ENCODE measurements at places on chromosomes 5 and 9.
A peak's percentile ranks its signal among the peaks of the same experiment; 100 is the strongest.

DNA sequence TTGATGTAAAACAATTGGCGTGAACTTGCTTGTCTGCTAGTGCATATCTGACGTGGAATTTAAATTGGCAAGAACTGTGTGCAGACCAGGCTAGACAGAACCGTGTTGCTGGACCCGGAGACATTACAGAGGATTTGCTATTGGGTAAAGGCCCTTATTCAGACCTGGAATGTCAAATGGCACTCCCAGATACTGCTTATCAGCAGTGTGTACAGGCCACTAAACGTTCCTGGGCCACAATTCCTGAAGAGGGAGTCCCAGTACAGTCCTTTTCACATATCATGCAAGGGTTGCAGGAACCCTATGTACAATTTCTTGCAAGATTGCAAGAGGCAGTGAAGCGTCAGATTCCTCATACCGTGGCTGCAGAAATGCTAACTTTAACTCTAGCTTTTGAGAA lies 13.5 kb upstream of the MCCC2 start:
- DNase-seq: no peak

DNA sequence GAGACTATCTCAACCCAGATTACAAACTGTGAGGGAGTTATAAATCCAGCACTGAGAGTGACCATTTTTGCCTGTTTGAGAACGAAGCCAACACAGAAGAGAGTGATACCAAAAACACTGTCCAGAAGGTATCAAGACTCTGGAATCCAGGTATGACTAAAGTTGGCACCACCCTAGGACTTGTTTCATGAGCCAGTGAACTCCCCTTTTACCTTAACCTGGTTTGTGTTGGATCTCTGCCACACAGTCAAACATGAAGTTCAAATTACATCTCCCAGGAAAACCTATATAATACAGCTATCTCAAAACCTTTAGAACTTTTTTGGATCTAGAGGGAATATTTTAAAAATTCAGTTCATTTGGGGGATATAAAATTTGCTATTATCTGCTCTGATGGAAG lies 11.4 kb downstream of the ZBTB5 start:
- no peak for DNase-seq

DNA sequence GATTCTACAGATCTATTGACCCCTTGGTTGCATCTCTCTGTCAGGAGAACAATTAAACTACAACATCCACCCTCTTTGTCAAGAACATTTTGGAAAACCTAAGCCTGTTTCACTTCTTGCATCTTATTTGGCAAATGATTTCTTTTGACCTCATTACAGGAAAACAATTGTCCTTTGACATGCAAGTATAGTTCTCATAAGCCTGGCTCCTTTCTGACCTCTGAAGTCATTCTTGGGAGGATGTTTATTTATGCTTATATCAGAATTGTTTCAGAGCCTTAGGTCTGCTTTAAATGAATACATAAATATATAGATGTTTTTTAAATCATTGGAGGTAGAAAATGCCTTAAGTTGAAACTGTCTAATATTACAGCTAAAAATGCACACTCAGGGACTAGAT lies 361.3 kb upstream of the PTGER4 start:
- DNase-seq: no peak

DNA sequence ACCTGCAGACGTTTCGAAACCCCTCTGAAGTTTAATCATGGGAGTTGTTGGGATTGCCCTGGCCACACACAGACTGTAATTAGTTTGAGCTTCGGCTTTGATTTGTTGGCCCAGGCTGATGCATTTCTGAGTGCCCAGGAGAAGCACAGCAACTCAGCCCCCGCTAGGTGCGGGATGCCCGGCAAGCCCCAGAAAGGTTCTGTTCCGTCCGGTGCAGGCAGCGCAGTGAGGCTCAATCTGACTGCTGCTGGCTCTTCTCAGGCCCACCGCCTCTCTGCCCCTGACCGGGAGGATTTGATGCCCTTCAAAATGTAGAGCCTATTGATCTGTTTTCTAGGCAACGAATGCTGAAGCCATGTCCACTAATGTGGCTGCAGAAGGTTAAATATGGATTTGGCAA lies 73.4 kb upstream of the TAF11L2 start:
- DNase-seq: no peak

DNA sequence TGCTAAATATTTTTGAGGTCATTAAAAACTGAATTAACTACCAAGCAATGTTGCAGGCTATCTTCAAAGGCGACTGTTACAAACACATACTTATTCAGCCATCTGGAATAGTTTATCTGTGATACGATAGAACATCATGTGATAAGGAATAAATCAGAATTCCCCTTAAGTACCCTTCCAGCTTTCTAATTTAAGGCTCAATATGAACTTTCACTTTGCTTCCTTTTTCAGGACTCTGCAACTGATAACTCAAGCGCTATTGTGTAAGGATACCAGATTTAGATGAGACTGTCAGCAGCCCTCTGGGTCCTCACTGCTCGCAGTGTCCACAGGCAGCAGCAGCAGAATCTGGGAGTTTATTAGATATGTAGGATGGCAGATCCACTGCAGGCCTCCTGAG lies 416.3 kb downstream of the SPATA31D1 start:
- DNase-seq: no peak

DNA sequence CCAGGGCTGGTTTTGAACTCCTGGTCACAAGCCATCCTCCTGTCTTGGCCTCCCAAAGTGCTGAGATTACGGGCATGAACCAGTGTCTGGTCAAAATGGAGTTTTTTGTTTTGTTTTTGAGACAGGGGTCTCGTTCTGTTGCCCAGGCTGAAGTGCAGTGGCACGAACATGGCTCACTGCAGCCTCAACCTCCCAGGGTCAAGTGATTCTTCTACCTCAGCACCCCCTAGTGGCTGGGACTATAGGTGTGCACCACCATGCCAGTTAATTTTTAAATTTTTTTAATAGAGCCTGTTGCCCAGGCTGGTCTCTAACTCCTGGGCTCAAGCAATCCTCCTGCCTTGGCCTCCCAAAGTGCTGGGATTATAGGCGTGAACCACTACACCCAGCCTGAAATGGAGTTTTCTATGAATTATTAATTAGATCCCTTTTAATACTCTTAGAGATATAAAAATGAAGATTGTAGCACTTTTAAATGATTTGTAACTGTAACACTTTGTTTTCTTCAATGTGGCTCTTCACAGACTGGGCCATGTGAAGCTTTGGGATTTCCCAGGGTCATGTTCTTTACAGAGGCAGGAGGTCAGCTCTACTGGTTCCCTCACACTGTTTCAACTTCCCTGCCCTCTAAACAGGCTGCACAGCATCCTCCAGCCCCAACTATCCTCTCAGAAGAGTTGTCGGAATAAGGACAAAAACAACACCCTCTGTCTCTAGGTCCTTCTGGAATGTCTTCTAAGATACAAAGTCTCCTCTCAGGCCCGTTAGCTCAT lies 32.7 kb upstream of the SPARC start:
- no peak for DNase-seq

GRCh38 chr9:93058355-93059010 lies at the start of gene SUSD3:
Gene SUSD3, plus strand, starts transcription at chr9:93058701. Its CDS starts 42 bp downstream, at chr9:93058743.
- DNase-seq: no peak

- no peak for DNase-seq
These were observed 435.7 kb downstream of the PLK2 start for GRCh38 chr5:58024151-58024550.

DNA sequence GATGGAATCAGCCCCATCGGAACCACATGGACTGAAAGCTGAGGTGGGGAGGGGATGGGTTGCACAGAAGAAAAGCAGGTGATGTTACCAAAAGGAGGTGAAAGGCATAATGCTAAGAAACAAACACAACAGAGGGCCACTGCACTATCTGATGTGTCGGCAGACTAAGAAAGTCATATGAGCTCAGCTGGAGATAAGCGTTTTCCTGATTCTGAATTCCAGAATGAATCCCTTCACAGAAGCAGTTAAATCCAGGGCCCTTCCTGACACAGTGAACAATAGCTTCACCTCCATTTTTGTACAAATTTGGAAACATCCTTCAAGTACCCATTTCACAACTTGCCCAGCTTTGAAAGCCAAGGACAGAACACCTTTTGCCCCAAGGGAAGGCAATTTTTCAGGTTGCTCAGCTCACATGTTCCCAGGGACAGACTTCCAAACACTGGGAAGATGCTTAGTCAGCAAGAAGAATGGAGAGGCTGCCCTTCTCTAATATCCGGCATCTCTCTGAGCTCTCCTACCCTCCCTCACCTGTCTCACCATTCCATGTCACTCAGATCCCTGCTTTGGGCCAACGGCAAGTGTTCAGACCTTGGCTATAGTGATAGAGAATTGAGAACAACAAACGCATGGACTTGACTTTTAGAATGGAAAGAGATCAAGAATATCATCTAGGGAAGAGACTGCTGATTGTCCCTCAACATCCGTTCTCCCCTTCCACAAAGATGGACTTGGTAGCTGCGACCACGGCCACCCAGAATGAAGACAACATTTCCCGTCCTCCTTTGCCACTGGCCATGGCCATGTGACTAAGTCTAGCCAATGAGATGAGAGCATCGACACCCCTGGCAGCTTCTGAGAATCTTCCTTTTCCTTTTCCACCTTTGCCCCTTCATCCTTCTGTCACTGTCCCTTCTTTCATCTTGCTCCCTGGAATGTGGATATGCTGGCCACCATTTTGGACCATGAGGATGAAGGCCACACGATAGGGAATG lies 68.6 kb upstream of the IL17B start:
- no peak for DNase-seq

- DNase-seq: no peak
These were observed 149.7 kb upstream of the COL5A1 start for GRCh38 chr9:134491856-134492255.

DNA sequence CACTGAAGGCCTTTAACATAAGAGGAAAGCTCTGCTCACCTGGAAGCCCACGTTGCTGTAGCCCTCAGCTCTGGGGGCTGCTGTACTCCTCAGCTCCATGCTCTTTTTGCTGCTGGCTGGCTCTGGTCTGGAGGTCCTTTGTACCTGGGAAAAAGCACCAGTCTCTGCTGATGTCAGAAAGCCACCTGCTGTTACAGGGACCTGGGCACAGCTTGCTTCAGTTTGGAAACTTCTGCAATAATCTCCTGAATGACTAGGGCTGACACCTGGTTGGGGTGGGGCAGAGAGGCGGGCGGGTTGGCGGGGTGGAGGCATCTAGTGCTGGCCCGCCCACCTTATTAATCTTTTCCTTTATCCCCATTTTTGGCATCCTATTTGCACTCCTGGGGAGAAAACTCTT lies at the start of gene SLC28A3:
Gene SLC28A3 (minus strand): TSS at position 224 of the 400 bp plus-strand sequence. CDS start 125 bp downstream, at position 99.
- no peak for DNase-seq

- no peak for DNase-seq
These were observed 103.3 kb upstream of the RASA1 start for GRCh38 chr5:87164409-87164808.

GRCh38 chr5:119537704-119538103 lies 85.4 kb downstream of the HSD17B4 start:
- DNase-seq: no peak

DNA sequence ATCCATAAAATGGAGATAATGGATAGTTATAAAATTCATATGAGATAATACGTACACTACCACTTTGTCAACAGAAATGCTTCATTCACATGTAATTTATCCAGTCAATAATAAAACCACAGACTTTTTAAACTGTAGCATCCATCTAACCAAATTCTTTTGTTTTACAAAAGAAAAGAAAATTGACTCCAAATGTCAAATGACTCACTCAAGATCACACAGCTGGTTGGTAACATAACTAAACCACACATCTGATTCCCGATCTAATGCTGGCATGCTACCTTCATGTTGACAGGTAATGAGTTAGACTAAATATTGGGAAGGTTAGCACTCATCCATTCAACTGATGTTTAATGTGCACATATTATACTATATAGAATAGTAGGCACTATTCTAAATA lies 4.9 kb downstream of the FRMD3 start:
- no peak for DNase-seq

GRCh38 chr5:42555797-42556196 lies 132.6 kb downstream of the GHR start:
- no peak for DNase-seq

DNA sequence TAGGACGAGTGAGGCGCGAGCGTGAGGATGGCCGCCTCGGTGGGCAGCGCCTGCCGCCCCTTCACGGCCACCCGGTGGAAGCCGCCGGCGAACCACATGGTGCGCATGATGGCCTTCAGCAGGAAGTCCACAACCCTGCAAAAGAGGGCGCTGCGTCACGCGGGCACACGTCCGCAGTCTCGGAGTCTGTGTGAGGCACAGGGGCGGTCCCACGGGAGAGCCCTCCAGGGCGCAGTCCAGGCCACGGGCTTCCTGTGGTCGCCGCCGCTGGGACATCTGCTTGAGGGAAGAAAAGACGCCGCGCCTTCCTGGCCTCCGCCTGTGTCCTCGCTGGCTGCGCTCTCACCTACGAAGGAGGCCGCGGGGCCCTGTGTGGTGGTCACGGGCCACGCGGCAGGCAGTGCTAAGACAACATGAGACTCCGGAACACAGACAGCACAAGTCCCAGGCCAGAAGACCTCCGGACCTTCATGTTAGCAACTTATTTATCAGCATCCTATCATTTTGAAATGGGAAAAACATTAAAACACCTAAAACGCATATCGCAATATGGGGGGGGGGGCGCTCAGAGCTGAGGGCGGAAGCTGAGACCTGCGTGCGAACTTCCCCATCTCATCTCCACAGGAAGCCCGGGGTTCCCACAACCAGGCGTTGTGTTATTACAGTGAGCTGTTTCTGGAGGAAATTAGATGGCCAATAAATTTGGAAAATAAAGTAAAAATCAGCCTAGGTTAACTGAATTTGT lies 28.8 kb downstream of the LPCAT1 start:
- no peak for DNase-seq

- no peak for DNase-seq
These were observed 14.9 kb upstream of the FGFR4 start for GRCh38 chr5:177071666-177072385.

GRCh38 chr5:124662181-124662781 lies 84.2 kb downstream of the ZNF608 start:
- DNase-seq: peak; percentile 53

DNA sequence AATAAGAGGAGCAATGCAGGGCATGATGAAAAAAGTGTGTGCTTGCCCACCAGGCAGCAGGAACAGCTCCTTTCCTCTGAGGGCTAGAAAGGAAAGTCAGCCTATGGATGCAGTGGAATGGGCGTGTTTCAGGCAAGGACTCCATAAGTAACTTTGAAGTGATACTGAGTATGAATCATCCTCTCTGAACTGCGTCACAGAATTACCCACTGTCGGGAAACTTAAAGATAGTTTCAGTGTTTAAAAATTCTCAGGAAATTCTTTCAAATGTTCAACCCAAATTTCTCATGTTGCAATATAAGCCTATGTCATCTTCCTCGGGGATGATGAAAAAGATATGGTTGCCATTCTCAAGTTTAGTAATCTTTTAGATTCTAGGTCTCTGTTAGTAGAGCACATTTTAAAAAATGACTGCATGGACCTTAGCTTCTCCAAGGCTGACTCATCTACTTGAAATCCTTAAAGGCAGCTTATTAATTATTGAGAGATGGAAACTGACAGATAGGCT lies 27.7 kb downstream of the PTCD2 start:
- DNase-seq: no peak

GRCh38 chr9:131649646-131650045 lies 90.2 kb downstream of the RAPGEF1 start:
- no peak for DNase-seq

DNA sequence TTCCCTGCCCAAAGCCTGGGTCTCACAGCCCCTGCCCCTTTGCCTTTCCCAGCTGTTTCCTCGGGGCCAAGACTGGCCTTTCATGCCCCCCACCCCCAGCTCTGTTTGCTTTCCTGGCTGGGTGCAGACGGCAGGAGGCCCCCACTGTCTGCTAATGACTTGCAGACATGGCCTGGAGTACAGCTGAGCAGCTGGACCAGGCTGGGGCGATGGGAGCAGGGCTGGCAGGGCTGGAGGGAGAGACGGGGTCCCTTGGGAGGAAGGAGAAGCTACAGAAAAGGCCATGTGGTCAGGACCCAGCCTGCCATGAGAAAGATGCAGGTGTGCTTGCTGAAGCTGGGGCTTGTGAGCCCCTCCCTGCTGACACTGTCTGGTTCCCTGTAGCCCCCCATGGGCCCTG lies 28.3 kb upstream of the GFPT2 start:
- DNase-seq: no peak
